ENCODE measurements at places on chromosomes 1 and 21. TPM values are rescaled to one million over a fixed set of nuclear protein-coding genes. Genes with fewer than 3 reads are reported as not detected.

GRCh38 chr1:238401144-238401543, 510.4 kb upstream of the ZP4 start:
- no peaks in the 10 kb centered on the region for H3K36me3 ChIP-seq
- H3K4me3 ChIP-seq, result no peak overlapping the region
- H3K27ac ChIP-seq, result no peak overlapping the region

DNA sequence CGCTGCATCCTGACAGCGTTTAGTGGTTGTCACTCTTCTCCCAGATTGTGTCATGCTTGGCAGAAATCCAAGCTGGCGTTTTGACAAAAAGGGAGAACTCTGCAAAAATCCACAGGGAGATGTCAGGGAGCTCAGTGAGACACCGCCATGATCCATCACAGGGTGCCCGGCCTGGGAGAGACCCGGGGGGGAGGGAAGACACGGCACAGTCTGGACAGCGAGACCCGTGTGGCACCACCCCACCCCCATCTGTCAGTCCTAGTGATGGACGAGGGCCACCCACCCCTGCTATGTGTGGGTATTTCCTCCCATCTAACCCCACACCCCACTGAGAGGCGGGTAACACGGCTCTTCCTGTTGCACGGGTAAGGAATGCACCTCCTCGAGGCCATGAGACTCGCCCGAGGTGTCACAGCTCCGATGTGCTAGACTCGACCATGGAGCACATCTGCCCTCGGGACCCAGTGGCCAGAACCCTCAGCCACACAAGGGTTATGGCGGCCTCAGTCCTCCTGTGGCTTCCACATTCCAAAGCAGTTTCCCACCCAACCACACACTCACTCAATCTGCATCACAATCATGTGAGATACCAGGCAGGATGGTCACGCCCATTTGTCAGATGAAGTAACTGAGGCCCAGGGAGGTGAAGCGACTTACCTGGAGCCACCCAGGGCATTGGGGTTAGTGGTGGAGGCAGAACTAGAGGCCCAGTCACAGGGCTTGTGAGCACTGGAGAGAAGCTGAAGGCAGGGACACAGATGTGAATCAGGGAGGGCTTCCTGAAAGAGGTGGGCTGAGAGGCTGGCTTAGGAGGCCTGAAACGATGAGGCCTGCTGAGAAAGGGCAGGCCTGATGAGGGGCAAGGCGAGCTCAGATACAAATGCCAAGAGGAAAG, 688.5 kb downstream of the MATN1 start:
- H3K27me3 ChIP-seq, result no peaks in the 10 kb centered on the region
- H3K4me3 ChIP-seq, result no peak overlapping the region
- no peaks in the 10 kb centered on the region for H3K36me3 ChIP-seq

- DNase-seq, result no peak
- H3K4me3 ChIP-seq, result no peak overlapping the region
- no peak overlapping the region for H3K27ac ChIP-seq
- H3K4me1 ChIP-seq, result no peaks in the 10 kb centered on the region
- peaks cover 11% of the 10 kb centered on the region for H3K36me3 ChIP-seq
- no peaks in the 10 kb centered on the region for H3K27me3 ChIP-seq
These were observed 16.4 kb downstream of the ZBTB21 start for GRCh38 chr21:41993744-41994143.

DNA sequence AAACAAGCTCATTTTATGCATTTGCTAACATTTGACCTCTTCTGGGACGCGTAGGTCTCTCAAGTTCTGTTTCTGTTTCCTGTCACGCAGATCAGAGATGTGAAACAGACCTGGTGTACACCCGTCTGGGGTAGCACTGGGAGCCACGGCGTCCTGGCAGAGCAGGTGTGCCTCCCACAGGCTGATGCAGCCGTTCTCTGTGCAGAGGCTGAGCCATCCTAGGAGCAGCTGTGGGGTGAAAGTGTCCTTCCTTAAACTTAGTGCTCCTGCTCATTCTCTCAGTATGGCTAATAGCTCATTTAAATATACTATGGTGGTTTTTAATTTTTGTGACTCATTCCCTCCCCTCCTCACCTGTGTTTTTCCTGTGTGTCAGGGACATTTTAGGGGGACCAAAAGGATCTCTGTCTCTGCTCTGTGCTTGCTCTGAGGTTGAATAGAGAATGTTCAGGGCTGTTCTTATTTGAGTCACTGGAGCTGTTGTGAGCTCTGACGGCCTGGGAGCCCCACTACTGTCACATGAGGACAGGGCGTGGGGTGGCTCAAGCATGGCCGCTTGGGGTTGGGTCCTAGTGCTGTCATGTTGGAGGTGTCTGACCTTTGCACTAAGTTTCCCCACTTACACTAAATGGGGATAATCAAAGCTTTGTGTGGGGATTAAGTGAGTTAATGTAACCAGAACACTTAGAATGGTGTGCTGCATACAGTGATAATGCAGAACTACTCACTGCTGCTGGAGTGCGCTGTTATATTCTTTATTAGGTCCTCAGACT, 43.0 kb downstream of the GALNT2 start:
- H3K27ac ChIP-seq, result no peak overlapping the region
- peaks cover 91% of the 10 kb centered on the region for H3K4me1 ChIP-seq
- H3K27me3 ChIP-seq, result no peaks in the 10 kb centered on the region
- H3K4me3 ChIP-seq, result no peak overlapping the region

DNA sequence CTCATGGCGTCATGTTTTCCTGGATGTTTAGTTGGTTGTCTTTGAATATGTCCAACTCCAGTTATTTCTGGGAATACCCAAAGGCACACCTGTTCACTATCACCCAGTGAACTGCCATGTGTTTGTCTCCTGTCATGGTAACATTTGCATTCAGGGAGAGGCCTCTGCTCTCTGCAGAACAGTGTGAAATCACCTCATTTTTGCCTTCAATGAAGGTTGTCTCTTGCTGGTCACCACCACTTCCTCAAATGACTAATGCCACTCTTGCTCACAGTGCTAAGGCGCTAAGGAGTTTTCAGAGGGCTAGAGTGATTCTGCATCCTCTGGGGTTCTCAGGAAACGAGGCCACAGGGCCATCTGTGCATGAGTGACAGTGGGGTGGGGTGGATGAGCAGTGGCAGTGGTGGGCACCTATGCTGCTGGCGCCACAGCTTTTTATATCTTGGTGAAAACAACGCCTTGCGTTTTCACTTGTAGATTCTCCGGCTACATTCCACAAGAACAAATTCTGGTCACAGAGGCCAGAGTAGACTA, 60.0 kb upstream of the ATP5PO start:
- peak overlapping the region; percentile 51 for H3K4me3 ChIP-seq
- no peaks in the 10 kb centered on the region for H3K27me3 ChIP-seq
- no peak for DNase-seq
- peak overlapping the region; percentile 68 for H3K27ac ChIP-seq

GRCh38 chr1:172704420-172705210, 45.7 kb downstream of the FASLG start:
- H3K36me3 ChIP-seq, result no peaks in the 10 kb centered on the region
- no peaks in the 10 kb centered on the region for H3K4me1 ChIP-seq
- no peak overlapping the region for H3K4me3 ChIP-seq
- H3K27ac ChIP-seq, result no peak overlapping the region
- H3K27me3 ChIP-seq, result no peaks in the 10 kb centered on the region
- DNase-seq, result no peak

GRCh38 chr1:8680664-8681650, 136.5 kb downstream of the RERE start:
- peaks cover 83% of the 10 kb centered on the region for H3K4me1 ChIP-seq
- H3K27ac ChIP-seq, result peak overlapping the region; percentile 90
- DNase-seq, result peak; percentile 63

PLA2G2F gene
- not detected for total RNA-seq

DNM3 gene
- not detected for total RNA-seq

ANXA9 gene
- 23.9 TPM for total RNA-seq

EPHX1 gene
- total RNA-seq, result 28.8 TPM

Data from HepG2 (cell line).